PC-3 (cell line): ENCODE measurements at places on chromosomes 11 and 22. TPM values are rescaled to one million over a fixed set of nuclear protein-coding genes. Genes with fewer than 3 reads are reported as not detected.

Gene NAALADL1
- total RNA-seq: 0.47 TPM in 1 of 2 replicates, not detected in the other

Gene FXYD6
- not detected in 2 replicates for total RNA-seq

Gene SART1
- 240 and 267 TPM in 2 replicates for total RNA-seq

GRCh38 chr11:112670806-112671570 is 290.2 kb upstream of the NCAM1 start:
- H3K36me3 ChIP-seq: no peaks in the 10 kb centered on the region
- H3K4me3 ChIP-seq: no peak overlapping the region
- DNase-seq: no peak
- no peaks in the 10 kb centered on the region for H3K27me3 ChIP-seq
- no peaks in the 10 kb centered on the region for H3K4me1 ChIP-seq
- H3K27ac ChIP-seq: no peak overlapping the region

- no peaks in the 10 kb centered on the region for H3K36me3 ChIP-seq
- H3K27ac ChIP-seq: no peak overlapping the region
- peaks cover 33% of the 10 kb centered on the region for H3K4me1 ChIP-seq
- peak overlapping the region; percentile 15 for H3K4me3 ChIP-seq
Observed at GRCh38 chr22:26479043-26479791, 4.4 kb downstream of the HPS4 start.

- no peak overlapping the region for H3K4me3 ChIP-seq
- no peak overlapping the region for H3K27ac ChIP-seq
- DNase-seq: no peak
- H3K27me3 ChIP-seq: no peaks in the 10 kb centered on the region
- no peaks in the 10 kb centered on the region for H3K4me1 ChIP-seq
- no peaks in the 10 kb centered on the region for H3K36me3 ChIP-seq
Observed at GRCh38 chr22:43293259-43293654, 49.9 kb downstream of the SCUBE1 start.

GRCh38 chr11:116144387-116144958 is 628.3 kb downstream of the BUD13 start:
- H3K27me3 ChIP-seq: no peaks in the 10 kb centered on the region
- H3K4me1 ChIP-seq: no peaks in the 10 kb centered on the region
- H3K36me3 ChIP-seq: no peaks in the 10 kb centered on the region
- H3K4me3 ChIP-seq: no peak overlapping the region
- DNase-seq: no peak
